ENCODE measurements at places on chromosomes 3 and 15.

DNA sequence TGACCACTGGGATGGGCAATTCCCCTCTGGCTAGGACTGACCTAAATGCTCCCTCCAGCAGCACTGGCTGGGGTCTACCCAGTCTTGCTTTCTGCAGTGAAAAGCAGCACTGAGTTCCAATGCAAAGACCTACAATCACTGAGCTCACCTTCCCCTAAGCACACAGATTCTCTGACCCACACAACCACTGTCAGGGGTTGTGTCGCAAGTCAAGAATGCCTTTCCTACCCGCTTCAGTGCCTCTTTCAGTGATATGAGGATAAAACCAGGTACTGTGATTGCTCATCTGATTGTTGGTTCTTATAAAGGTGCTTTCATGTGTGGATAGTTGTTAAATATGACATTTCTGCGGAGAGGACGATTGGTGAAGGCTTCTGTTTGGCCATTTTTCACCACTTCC, 345.6 kb downstream of the GAP43 start:
- DNase-seq = no peak

GRCh38 chr3:45529697-45530096, 64.9 kb upstream of the LIMD1 start:
- DNase-seq = no peak

- DNase-seq = no peak
Observed at GRCh38 chr3:49713336-49714105, 6.0 kb downstream of the AMIGO3 start.

DNA sequence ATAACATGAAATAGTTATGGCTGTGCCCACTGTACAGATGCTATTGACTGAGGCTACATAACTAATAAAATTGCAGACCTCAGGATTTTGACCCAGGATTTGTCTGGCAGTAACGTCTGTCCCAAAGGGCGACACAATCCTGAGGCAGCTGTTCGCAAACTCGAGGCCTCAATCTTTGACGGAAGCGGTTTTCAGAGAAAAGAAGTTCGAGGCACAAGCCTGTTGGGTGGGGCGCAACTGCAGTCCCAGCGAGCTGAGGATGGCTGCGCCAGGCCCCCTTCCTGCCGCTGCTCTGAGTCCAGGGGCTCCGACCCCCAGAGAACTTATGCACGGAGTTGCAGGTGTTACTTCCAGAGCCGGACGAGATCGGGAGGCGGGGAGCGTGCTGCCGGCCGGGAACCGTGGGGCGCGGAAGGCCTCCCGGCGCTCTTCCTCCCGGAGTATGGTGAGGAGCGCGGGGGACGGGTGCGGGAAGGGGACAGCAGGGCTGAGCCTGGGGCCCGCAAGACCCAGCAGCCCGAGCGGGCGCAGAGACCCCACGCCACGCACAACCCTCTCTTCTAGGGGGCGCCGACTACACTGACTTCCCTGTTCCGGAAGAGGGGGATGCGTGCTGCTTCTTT, at the start of gene PARP15:
TSS of gene PARP15 (plus strand) at position 242 of the 623 bp plus-strand sequence. CDS start at position 260, 18 bp downstream.
- DNase-seq = no peak

- peak; percentile 88 for DNase-seq
Observed at GRCh38 chr3:131502530-131503319, at the start of gene MRPL3. TSS of gene MRPL3 (minus strand) at chr3:131502971. CDS start at chr3:131502821, 150 bp downstream.

DNA sequence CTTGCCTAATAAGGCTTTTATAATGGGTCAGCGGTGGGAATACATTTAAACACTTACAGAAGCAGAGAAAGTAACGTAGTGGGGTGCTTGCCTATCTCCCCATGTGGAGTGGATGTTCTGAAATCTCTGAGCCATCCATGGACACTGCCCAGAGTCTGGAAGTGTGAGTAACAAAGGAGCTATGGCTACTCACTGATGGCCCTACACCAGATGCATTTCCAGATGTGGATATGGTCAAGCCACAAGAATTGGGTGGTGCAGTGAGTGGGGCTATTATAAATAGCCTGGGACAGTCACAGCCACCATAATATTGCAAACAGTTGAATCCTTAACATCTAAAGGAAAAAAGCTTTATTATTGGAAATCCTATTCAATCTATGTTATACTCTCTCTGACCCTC, 96.6 kb downstream of the CGNL1 start:
- DNase-seq = no peak

Data from CD14-positive monocyte (primary cell).